IPS DF 6.9 (cell line): ENCODE measurements at places on chromosomes 13 and 19.

GRCh38 chr13:84553227-84553626 lies 671.0 kb upstream of the SLITRK1 start:
- no peak for DNase-seq

DNA sequence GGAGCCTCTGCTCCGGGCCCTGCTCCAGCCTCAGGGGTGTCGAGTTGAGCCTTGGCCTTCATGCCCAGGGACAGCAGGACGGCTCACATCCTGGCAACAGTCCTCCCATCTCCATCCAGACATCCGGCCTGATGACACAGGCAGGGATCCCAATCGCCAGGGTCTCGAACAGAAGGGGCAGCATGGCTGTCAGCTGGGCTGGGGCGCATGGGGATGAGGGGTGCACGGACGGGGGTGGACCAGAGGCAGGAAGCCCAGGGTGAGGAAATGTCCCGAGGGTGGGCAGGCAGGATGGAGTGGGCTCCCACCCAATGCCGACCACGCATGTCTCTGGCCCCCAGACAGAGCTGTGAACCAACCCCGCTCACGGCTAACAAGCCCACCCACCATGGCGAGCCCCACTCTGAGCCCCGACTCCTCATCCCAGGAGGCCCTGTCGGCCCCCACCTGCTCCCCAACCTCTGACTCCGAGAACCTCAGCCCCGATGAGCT lies 16.2 kb downstream of the EVI5L start:
- no peak for DNase-seq

DNA sequence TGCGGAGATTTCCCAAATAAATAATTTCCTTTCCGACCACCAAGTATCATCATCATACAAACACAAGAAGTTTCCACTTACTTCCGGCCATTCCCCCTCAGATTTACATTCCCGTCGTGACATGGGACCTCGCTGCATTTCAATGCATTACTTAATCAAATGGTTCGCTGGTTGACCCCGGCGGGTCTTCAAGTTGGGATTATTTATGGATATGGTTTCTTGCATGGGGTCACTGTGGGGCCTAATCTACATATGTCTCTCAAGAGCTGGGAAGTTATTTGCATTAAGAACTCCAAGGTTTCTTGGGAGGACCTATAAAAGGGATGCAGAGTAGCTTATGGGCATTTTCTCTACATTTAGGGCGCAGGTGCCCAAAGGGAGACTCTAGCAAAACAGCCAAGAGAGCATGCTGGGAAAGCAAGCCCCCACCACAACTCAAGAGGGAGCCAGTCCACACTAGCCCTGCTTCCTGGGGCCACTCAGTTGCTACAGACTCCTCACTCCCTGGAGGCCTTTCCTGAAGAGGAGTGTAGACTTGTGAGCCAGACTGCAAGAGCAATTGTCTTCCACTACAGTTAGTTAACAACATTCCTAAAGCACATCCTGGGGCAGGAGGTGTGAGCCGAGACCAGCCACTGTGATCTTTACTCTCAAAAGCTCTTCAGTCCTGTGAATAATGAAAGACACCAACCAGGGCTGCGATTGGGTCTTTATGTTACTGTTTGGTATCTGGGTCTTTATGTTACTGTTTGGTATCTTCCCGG lies 125.3 kb downstream of the KATNAL1 start:
- DNase-seq = peak; percentile 31

- DNase-seq = no peak
These were observed 418.6 kb downstream of the FOXO1 start for GRCh38 chr13:40247845-40248244.

- DNase-seq = no peak
These were observed 36.2 kb downstream of the MYO9B start for GRCh38 chr19:17111766-17112165.

DNA sequence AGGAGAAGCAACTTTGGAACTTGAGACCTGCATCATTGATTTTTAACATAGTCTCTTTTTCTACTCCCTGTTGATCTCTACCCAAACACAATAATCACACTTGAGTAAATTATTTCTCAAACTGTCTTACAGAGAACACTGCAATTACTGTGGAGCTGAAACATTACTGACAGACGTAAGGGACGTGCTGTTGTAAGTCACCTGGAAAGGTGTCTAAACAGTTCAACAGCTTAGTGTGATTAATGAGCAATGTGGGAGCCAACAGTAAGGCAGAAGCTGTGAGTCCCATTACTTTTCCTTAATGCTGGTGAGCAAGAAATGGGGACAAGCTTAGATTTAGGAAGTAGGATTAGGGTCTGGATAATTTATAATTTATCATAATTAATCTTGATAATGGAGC lies 265.7 kb downstream of the DLEU7 start:
- DNase-seq = no peak

DNA sequence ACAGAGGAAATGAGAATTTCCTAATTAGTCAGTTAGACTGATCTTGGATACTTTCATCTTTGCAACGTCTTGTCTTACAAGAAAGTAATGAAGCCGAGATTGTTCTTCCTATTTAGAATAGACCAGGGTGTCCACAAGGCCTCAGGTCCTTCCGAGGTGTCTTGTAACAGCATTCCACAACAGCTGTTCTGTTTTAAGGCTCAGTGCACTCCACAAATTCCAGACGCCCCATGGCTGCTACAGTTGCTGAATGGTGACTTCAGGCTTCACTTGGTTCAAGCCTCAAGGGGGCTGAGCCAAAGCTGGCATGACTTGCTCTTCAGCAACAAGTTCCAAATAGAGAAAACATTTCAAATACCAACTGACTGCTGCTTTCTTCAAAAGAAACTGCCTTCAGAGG lies 143.4 kb downstream of the SHISA2 start:
- DNase-seq = no peak

GRCh38 chr19:21130097-21130775 lies 11.6 kb upstream of the ZNF431 start:
- no peak for DNase-seq

- no peak for DNase-seq
These were observed 661.0 kb upstream of the SPRY2 start for GRCh38 chr13:81001828-81002385.

DNA sequence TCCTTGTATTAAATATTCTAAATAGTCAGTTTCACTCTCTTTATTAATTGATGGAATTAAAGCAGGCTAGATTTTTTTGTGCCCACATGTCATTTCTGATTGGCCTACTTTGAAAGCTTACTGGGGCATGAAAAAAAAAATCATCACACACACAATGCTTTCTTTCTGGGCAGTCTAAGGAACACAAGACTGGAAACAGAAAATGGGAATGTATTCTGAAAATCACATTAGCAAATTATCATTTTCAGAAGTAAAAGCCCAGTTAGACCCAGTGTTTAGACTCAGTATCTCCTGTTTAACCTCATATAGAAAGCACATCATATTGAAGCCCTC lies 339.4 kb downstream of the SPRY2 start:
- no peak for DNase-seq

DNA sequence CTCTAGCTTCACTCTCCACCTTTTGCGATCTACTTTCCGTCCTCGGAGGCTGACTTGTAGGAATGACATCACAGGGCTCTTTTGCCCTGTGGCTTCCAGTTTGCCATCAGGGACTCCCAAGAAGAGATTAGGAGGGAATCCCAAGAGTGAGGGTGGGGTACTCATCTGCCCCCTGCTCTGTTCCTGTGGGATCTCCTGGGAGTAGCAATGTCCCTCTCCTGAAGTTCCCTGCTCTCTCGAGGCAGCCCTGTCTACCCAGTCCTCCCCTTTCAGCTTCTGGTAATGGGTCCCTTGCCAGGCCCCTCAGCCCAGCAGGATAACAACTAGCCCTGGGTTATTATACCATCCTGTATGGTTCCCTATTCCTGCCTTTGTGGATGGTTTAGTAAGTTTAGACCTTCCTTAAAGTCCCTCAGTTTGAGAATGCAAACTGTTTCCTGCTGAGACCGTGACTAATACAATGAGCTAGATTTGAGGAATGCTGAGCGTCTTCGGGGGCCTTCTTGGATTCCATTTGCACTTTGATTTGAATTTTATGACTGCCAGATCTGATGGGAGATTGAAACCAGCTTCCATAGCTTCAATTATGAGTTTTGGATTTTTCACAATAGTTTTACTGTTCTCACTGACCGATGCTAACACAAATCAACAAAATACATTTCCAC lies 73.7 kb upstream of the IPO5 start:
- DNase-seq = no peak

GRCh38 chr19:13881251-13881691 lies 4.3 kb downstream of the NANOS3 start:
- DNase-seq = no peak

GRCh38 chr13:111252446-111253364 lies 67.7 kb upstream of the TEX29 start:
- DNase-seq = no peak

DNA sequence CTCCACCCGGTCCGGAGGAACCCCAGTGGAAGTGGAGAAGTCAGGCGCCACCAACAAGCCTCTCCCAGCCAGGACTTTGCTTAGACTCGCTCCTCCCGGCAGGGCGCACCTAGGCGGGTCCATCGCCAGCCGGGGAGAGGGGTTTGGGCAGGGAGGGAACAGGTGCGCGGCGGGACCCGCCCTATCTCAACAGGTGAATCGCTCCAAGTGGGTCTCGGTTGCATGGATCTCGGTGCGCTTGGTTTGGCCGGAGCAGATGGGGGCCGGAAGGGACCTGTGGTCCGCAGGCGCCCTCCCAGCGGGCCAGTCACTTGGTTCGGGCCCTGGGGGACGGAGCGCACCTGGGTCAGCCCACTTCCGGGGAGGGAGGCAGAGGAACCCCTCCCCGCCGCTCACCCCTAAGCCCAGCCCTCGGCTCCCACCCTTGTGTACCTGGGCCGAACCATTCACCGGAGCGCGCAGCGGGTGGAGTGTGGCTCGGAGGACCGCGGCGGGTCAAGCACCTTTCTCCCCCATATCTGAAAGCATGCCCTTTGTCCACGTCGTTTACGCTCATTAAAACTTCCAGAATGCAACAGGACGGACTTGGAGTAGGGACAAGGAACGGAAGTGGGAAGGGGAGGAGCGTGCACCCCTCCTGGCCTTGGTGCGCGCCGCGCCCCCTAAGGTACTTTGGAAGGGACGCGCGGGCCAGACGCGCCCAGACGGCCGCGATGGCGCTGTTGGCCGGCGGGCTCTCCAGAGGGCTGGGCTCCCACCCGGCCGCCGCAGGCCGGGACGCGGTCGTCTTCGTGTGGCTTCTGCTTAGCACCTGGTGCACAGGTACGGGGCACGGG lies at the start of gene LSR:
TSS of gene LSR (plus strand) at position 693 of the 836 bp plus-strand sequence. CDS start at position 714, 21 bp downstream.
- no peak for DNase-seq

GRCh38 chr19:8306235-8307054 lies 1.7 kb downstream of the CD320 start:
- no peak for DNase-seq

- DNase-seq = no peak
These were observed 2.5 kb downstream of the LYL1 start for GRCh38 chr19:13100031-13100588.

- no peak for DNase-seq
These were observed 12.3 kb upstream of the GNG8 start for GRCh38 chr19:46648060-46648960.

DNA sequence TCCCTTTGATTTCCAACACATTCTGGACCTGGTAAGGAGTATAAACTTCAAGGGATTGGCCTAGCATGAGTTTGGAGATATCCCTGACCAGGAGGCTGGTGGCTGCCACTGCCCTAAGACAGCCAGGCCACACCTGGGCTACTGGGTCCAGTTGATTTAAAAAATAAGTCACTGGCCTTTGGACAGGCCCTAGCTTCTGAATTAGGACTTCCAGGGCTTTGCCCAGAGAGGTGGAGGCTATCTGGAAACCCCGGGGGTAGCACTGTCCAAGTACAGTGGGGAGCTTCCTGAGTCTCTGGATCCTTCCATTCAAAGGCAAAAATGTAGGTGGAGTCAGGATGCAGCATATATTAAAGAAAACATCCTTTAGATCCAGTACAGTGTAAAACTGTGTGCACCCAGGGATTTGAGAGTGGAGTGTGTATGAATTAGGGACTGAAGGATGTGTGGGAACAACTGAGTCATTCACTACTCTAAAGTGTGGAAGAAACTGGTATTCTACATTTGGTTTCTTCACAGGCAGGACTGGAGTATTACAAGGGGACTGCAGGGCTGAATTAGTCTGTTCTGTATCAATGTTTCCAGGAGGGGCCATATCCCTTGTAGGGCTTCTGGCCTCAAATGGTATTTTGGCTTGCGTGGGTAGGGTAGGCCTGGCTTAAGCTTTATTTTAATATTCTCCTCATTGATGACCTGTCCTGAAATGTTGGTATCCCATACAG lies 14.8 kb upstream of the FCGBP start:
- DNase-seq = no peak

GRCh38 chr13:36787181-36787580 lies 31.8 kb upstream of the RFXAP start:
- no peak for DNase-seq

- no peak for DNase-seq
These were observed 44.3 kb downstream of the MTMR6 start for GRCh38 chr13:25242956-25243355.

DNA sequence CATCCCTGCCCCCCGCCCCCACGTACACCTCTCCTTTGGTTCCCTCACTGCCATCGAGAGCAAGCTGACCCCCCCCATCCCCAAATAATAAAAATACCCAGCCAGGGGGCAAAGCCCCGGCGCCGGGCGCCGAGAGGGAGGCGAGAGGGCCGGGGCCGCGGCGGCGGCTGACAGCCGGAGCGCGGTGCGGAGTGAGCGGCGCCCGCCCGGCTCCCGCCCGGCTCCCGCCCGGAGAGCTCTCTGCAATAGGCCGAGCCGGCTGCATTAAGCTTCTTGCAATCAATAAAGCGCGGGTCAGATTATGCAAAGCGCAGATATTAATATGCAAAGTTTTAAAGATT lies 40.9 kb downstream of the DEDD2 start:
- DNase-seq = no peak
